ENCODE measurements at places on chromosomes 7 and 10.

DNA sequence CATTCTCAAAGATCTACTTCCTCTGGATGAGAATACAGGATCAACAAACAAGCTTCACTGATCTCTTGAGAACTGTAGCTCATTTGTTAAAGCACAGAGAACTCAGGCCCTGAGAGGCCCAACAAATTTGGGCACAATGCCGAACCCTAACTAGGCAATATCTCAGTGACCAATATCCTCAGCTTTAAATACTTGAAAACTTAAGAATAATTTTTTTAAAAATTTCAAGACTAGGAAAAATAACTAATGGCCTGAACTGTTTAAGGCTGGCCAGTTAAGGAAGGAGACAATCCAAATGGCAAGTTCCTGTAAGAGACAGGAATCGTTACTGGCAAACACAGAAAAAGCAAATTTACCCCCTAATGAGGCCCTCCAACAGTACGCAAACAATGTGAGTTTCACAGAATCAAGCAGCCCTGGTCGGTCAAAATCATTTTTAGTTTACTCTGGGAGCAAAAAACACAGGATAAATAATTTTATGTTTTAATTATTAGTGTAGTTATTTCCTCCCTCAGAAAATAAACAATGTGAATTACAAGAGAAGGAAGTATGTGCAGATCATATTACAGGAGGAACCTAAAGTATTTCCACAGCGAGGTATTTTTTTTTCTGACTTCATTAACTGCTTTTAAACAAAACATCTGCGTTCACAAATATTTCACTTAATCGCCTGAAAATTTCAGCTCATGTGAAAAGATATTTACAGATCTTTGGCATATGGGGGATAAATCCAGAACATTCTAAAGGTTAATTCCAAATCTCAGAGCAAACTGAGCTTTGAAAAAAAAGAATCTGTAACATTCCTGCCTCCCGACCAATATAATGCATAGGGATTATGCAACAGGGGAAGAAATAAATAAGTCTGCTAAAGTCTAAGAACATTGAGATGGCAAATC lies 39.5 kb downstream of the NT5C2 start:
- H3K27me3 ChIP-seq = no peaks in the 10 kb centered on the region
- DNase-seq = no peak
- peak overlapping the region; percentile 91 for H3K27ac ChIP-seq
- H3K36me3 ChIP-seq = peaks cover 12% of the 10 kb centered on the region
- peak overlapping the region; percentile 32 for H3K4me3 ChIP-seq
- H3K4me1 ChIP-seq = peaks cover 59% of the 10 kb centered on the region

DNA sequence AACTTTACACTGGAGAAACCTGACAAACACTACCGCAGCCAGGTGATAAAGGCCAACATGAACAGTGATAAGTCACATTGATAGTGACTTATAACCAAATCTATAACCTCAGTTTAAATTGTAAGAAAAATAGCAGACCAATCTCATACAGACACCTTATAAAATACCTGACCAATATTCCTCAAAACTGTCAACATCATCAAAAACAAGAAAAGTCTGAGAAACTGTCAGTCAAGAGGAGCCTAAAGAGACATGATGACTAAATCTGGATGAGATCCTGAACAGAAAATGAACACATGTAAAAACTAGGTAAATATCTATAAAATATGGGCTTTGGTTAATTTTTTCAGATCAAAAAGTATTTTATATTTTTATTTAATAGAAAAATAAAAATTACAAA lies 233.3 kb downstream of the HPSE2 start:
- H3K4me1 ChIP-seq = no peaks in the 10 kb centered on the region
- no peak overlapping the region for H3K4me3 ChIP-seq
- H3K27ac ChIP-seq = no peak overlapping the region
- DNase-seq = no peak

DNA sequence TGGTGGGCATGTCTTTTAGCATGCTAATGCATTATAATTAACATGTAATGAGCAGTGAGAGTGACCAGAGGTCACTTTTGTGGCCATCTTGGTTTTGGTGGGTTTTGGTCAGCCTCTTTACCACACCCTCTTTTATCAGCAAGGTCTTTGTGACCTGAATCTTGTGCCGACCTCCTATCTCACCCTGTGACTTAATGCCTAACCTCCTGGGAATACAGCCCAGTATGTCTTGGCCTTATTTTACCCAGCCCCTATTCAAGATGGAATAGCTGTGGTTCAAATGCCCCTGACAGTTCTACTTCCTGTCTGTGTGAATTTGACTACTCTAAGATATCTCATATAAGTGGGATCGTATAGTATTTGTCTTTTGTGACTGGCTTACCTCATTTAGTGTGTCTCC lies 85.1 kb downstream of the EEPD1 start:
- H3K27me3 ChIP-seq = no peaks in the 10 kb centered on the region
- H3K4me1 ChIP-seq = peaks cover 24% of the 10 kb centered on the region
- DNase-seq = no peak
- peak overlapping the region; percentile 61 for H3K27ac ChIP-seq
- no peak overlapping the region for H3K4me3 ChIP-seq
- H3K36me3 ChIP-seq = no peaks in the 10 kb centered on the region

DNA sequence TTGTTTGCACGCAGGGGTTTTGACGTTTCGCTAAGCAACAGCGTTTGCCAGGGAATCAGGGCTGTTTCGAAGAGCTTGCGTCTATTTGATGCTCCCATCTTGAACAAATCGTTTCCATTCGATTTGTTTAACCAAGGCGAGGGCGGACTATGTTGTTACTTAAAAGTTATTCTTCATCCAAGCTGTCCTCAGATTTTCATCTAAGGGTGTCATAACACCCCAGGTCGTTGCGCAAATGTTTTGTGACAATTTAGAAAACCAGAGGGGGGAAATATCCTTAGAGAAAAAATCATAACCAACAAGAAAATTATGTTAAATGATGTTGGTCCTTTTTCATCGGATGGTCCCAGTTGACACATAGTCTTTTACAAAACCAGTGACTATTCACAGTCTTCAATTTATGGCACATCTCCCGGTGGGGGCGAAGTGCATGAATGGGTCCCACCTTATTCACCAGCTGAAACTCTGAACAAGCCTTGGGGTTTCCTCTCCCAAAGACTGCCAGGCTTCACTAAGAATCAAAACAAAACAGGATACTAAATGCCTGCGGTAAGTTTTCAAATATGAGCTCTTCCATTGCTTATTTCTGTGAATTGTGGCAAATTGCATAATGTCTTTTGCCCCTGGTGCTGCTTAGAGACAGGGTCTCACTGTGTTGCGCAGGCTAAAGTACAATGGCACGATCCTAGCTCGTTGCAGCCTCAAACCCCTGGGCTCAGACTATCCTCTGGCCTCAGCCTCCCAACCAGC lies 109.9 kb downstream of the REEP3 start:
- H3K27ac ChIP-seq = peak overlapping the region; percentile 94
- no peaks in the 10 kb centered on the region for H3K36me3 ChIP-seq
- peak overlapping the region; percentile 57 for H3K4me3 ChIP-seq
- no peaks in the 10 kb centered on the region for H3K27me3 ChIP-seq
